ENCODE measurements at places on chromosomes 11 and 22.

GRCh38 chr22:50271519-50271970, 1.4 kb upstream of the MAPK11 start:
- DNase-seq = no peak

DNA sequence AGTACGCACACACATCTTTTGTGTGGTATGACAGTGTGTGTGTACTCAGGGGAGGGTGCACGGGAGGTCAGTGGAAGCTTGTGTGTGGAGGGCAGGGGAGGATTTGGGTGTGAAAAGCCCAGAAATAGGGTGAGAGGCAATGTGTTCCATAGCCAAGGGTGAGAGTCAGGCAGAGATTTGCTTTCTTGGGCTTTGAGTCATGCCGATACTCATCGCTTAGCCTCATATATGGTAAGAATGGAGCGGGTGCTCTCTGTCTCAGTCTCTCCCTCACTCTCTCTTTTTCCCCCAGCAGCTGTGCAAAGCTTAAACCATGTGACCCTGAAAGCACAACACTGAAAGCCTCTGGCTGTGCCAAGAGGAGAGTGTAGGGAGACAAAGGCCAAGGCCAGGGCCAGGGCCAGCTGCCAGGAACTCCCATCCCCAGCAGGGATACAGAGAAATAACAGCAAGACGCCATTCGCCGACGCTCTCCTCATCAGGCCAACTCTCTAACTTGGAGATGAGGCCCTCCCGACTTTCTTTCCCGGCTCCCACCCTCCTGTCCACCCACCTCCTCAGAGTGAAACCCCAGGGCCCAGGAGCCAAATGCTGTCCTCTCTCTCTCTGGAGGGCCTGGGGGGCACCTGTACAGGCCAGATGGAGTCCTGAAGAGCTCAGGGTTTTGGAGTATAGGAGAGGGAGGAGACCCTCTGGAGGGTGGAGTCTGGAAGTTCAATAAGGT, 20.3 kb upstream of the MICAL3 start:
- no peak for DNase-seq

- DNase-seq = no peak
These were observed 30.2 kb downstream of the ZBTB16 start for GRCh38 chr11:114089748-114090147.

- DNase-seq = no peak
These were observed 3.7 kb downstream of the INSC start for GRCh38 chr11:15118431-15118830.

DNA sequence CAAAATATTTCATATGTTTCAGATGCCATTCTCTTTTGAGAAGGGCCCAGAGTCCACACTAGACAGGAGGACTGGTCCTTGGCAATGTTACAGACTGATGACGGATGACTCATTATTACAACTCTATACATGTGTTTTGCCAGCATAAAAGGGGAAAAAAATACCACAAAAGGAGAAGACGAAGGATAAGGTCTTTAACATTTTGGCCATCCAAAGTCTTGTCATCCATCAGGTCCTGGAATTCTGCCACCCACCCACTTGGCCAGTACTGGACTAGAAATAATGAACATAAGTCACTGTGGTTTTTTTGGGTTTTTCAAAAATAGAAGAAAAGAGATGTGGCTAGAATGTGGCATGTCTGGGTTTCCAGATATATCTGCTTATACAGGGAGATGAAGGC, 57.7 kb upstream of the BDNF start:
- no peak for DNase-seq

DNA sequence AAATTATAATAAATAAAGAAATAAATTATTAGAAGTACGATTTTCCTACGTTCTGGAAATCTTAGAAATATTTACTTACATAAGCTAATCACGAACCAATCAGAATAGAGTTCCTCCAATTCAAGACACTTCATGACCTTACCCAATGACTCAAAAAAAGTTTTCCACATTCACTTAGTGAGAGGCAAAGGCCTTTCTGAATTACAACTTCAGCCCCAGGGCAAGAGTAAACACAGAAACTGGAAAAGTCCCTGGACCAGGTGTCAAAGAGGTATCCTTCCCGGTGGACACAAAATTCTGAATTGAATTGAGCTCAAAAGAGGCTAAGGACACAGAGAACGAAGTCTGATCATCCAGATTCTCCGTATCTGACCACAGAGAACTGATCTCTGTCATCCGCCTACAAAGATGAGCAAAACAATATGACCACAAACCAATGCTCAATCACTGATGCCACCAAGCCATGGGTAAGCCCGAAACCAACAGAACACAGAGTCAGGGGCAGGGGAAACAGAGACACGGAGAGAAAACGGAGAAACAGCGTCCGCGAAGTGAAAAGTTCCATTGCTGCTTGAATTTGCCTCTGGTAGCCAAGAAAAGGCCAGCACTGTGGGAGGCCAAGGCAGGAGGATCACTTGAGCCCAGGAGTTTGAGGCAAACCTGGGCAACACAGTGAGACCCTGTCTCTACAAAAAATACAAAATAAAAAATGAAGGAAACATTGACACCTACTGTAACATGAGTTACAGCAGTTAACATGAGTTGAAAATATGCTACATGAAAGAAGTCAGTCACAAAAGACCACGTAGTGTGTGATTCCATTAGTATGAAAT, 6.8 kb downstream of the BID start:
- no peak for DNase-seq

GRCh38 chr11:110297076-110297725, 787 bp upstream of the RDX start:
- no peak for DNase-seq

GRCh38 chr11:7967826-7968225, 2.6 kb upstream of the NLRP10 start:
- no peak for DNase-seq

- DNase-seq = no peak
These were observed 733 bp upstream of the GRAMD1B start for GRCh38 chr11:123429336-123429735.
